ENCODE measurements at places on chromosomes 16 and 17.

GRCh38 chr17:6035801-6036394 is 34.3 kb upstream of the WSCD1 start:
- no peak for DNase-seq

DNA sequence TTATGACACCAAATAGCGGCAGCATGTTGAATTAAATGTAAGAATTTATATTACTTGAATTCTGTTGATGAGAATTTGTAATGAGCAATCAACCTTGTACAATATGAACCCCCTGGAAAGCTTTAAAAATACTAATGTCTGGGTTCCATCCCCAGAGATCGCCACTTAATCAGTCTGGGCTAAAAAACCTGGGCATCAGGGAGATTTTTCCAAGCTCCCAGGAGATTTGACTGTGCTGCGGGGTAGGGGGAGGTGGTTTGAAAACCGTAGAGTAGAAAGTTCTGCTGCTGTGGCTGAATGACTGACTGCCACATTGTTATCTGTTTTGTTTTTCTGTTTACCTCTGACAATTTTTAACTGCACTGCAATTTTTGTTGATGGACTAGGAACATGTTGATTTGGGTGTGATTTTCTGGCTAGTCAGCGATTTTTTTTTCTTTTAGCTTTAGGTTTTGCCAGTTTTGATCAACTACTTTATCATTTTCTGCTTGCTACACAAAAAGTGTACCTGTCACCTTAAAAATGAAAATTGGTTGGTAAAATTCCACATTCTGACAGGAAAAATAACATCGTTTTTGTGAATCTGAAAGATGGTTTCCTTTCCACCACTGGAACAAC is 79.3 kb downstream of the PCTP start:
- DNase-seq = no peak

- no peak for DNase-seq
Measured at GRCh38 chr17:77341069-77341541, 200.3 kb downstream of the SEC14L1 start.

- no peak for DNase-seq
Measured at GRCh38 chr16:410516-411178, 9.0 kb downstream of the DECR2 start.

- no peak for DNase-seq
Measured at GRCh38 chr17:82113941-82114340, 15.9 kb upstream of the FASN start.

- no peak for DNase-seq
Measured at GRCh38 chr17:42474276-42474675, 15.6 kb downstream of the ATP6V0A1 start.

DNA sequence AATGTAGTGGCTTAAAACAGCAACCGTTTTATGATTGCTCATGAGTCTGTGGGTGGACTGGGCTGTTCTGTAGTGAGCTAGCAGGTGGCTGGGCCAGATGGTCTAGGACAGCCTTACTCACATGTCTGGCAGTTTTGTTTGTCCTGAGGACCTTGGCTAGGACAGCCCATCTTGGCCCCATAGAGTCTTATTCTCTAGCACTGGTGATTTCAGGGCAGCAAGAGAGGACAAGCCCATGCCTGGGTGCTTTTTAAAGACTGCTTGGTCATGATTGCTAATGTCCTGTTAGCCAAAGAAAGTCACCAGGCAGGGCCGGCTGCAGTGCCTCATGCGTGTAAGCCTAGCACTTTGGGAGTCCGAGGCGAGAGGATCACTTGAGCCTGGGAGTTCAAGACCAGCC is 139.8 kb downstream of the KATNIP start:
- no peak for DNase-seq

GRCh38 chr17:61230972-61231820 is 168.4 kb upstream of the TBX2 start:
- no peak for DNase-seq

DNA sequence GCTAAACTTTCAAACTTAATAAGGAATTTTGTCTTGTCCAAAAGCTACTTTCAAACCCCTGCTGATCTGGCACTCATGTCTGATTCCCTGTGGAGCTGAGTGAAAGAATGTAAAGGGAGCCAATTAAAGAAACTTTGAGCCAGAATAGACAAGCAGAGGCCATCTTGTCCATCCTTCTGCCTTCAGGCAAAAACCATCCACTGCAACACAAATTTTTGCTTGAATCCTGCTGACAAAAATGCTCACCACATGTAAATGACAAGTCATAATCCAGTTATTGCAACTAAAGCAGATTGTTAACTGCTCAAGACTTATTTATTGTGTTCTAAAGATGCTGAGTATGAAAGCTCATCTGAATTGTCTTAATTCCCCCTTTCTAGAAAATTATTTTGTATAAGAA is 124.0 kb upstream of the HLF start:
- DNase-seq = no peak

- DNase-seq = no peak
Measured at GRCh38 chr17:57256708-57257112, 387 bp downstream of the MSI2 start.

DNA sequence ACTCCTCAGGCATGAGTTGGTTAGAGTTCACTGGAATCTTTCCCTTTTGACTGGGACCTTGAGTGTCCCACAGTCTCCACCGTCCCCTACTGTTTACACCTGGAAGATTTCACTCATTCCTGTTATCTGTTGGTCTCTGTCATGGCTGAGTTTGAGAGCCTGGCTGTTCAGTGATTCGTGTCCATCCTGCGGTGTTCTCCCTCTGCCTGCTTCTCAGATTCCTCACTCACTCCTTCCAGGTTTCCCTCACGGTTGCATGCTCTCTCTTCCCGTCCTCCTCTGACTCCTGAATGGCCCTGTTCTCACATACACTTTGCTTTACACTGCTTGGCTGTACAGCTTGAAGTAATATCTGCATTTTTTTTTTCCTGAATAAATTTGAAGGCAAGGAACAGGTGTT is 24.5 kb downstream of the OR1D5 start:
- DNase-seq = no peak

- no peak for DNase-seq
Measured at GRCh38 chr17:65556910-65557348, 4.5 kb downstream of the AXIN2 start.

- DNase-seq = no peak
Measured at GRCh38 chr17:41096055-41096454, 1.9 kb downstream of the KRTAP4-8 start.

DNA sequence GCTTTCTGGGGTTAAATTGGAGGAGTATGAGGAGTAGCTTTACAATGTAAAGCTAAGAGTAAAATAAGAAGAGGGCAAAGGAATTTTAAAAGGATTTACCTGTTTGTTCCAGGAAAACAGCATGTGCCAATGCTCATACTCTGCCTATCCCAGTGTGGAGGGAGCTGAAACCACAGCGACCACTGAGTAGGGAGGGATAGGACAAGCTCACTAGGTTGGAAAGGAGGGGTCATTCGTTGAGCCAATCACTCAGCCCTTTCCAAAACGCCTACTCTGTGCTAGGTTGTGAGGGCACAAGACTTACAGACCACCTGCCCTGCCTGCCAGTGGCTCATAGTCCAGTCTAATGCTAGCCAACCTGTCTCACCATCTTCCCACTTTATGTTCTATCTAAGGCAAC is 1.1 kb upstream of the DNAJC7 start:
- no peak for DNase-seq

DNA sequence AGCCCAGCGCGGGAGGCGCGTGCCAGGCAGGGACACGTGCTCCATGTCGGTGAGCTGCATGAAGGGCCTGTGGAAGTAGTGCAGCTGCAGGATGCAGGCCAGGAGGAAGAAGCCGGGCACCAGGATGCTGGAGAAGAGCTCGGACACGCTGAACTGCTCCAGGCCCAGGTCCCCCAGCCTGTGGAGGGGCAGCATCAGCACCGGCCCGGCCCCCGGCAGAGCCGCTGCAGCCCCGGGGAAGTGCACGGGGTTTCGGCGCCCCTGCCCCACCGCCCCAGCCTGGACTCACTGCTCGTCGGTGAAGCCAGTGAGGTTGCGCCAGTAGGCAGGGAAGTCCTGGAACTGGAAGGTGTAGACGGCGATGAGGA is 28.0 kb downstream of the CTU2 start:
- DNase-seq = no peak

DNA sequence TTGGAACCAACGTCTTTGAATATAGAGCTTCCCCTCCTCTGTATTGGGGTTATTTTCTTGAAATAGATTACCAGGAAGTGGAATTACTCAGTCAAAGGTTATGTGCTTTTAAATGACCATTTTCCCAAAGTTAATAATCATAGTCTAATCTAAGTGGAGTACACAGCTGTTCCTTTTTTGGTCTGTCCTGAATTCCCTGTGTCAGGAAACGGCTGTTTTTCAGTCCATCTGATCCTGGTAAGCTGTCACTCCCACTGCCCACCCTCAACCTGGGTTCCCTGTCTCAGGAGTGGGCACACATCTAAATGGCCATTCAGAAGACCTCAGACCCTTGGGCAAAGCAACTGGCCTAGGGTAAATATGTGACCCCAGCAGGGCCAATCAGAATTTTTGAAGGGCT is 57.6 kb upstream of the KSR1 start:
- DNase-seq = no peak

GRCh38 chr17:4849011-4849536 is 15.9 kb downstream of the MINK1 start:
- DNase-seq = no peak

GRCh38 chr16:47626246-47626645 is 165.1 kb downstream of the PHKB start:
- DNase-seq = no peak

DNA sequence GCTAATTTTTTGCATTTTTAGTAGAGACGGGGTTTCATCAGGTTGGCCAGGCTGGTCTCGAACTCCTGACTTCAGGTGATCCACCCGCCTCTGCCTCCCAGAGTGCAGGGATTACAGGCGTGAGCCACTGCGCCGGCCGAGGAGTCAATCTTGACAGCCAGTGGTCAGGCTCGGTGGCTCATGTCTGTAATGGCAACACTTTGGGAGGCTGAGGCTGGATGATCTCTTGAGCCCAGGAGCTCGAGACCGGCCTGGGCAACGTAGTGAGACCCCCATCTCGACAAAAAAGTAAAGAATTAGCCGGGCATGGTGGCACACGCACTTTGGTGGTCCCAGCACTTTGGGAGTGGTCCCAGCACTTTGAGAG is 608 bp upstream of the PGS1 start:
- no peak for DNase-seq

GRCh38 chr16:31508706-31509195 is 560 bp upstream of the RUSF1 start:
- DNase-seq = no peak

DNA sequence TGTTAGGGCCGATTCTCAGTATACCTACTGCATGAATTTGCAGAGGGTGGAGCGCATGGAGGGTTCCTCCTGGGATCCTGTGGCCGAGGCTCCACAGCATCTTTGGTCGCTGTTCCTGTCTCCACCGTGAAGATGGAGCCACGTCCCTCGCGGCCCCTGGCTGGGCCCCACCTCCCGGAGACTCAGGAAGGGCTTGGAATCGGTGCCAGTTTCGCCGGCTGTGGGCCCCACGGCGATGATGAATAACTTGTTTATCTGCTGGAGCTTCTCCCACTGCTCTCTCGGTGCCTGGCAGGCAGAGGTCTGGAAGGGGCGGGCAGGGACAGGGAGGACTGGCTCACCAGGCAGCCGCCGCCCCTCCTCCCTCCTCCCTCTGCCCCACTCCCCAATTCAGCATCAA is 8.1 kb downstream of the SLC5A11 start:
- DNase-seq = no peak

DNA sequence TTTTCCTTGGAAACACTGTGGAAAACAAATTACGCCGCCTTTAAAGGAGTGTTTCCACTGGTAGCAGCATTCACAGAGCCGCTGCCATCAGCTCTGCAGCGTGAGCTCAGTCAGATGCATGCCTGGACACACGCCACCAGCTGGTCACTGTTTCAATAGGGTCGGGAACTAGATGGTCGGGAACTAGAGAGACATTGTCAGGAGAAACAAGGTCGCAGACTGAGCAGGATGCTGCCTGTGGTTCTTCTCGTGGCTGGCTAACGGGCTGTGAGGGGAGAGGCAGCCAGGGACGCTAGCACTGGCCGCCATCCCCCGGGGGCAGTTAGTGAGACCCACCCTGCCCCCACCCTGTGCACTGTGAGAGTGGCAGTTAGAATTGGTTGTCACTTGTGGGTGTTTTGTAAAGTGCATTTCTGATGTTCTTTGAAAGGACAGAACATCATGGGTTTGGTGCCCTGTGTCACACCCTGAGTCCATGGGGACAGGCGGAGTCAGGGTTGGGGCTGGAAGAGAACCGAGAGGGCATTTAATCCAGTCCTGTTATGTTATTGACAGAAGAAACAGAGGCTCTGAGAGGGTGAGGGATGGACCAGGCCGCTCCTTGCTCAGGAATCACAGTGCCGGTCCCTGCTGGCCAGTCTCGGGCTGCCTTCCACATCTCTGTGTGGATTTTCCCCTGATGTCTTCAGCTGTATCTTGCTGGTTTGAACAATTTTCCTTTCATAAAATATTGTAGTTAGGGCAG is 86.3 kb downstream of the SPECC1 start:
- no peak for DNase-seq

DNA sequence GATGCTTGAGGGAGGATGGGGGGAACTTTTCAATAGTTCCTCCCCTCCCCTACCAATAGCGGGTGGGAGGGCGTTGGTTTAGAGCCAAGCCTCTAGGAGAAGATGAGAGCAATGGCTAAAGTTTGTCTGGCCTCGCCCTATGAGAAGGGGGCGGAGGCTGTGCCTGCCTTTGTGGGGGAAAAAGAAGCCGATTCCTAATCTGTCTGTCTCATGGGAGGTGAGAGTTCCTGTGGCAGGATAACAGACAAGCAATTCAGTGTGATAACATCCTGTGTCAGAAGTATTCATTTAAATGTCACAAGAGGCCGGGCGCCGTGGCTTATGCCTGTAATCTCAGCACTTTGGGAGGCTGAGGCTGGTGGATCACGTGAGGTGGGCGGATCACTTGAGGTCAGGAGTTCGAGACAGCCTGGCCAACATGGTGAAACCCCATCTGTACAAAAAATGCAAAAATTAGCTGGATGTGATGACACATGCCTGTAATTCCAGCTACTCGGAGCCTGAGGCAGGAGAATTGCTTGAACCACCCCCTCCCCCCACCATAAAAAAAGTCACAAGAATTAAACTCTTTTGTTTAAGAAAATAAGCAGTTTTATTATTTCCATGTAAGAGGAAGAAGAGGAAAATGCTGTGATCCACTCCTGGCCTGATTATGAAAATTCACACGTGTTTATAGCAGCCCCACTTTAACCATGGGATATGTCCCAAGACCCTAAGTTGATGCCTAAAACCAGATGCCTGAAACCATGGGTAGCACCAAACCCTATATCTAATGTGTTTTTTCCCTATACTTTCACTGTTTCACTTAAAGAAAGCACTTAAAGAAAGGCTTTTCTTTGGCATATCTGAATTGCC is 1.7 kb downstream of the SLFN5 start:
- DNase-seq = no peak

- no peak for DNase-seq
Measured at GRCh38 chr17:55405600-55405999, 16.0 kb downstream of the MMD start.

GRCh38 chr17:78840530-78840779 is 159 bp downstream of the USP36 start:
- no peak for DNase-seq

Measured in NCI-H2081 treated with DMSO at 0.1 percent for 48 hours (cell line).